Mammary microvascular endothelial cell (primary cell): ENCODE measurements at places on chromosomes 1 and 21. TPM values are rescaled to one million over a fixed set of nuclear protein-coding genes. Genes with fewer than 3 reads are reported as not detected.

The AUNIP gene
- total RNA-seq = 2.5 and 4.2 TPM in 2 replicates

The NPPB gene
- 0.47 TPM in 1 of 2 replicates, not detected in the other for total RNA-seq

The MACF1 gene
- 195 and 209 TPM in 2 replicates for total RNA-seq

The DDAH1 gene
- total RNA-seq = 66.0 and 66.1 TPM in 2 replicates

The PDC gene
- not detected in 2 replicates for total RNA-seq

The C1orf122 gene
- total RNA-seq = 56.0 and 68.2 TPM in 2 replicates

The VAV3 gene
- 4.0 and 5.1 TPM in 2 replicates for total RNA-seq

The AADACL4 gene
- not detected in 2 replicates for total RNA-seq

The TEX38 gene
- not detected in 2 replicates for total RNA-seq

The MYOM3 gene
- 0.05 and 0.07 TPM in 2 replicates for total RNA-seq

The TRNP1 gene
- total RNA-seq = 230 and 265 TPM in 2 replicates

The EXTL1 gene
- not detected in 2 replicates for total RNA-seq

The CD84 gene
- not detected in 2 replicates for total RNA-seq
